ENCODE measurements at places on chromosomes 4 and X. TPM values are rescaled to one million over a fixed set of nuclear protein-coding genes. Genes with fewer than 3 reads are reported as not detected.
A peak's percentile ranks its signal among the peaks of the same experiment; 100 is the strongest.

- H3K4me3 ChIP-seq: no peak overlapping the region
- no peak overlapping the region for H3K27ac ChIP-seq
- no peaks in the 10 kb centered on the region for H3K4me1 ChIP-seq
- H3K27me3 ChIP-seq: no peaks in the 10 kb centered on the region
These were observed 114.9 kb upstream of the GPRIN3 start for GRCh38 chr4:89422441-89422990.

DNA sequence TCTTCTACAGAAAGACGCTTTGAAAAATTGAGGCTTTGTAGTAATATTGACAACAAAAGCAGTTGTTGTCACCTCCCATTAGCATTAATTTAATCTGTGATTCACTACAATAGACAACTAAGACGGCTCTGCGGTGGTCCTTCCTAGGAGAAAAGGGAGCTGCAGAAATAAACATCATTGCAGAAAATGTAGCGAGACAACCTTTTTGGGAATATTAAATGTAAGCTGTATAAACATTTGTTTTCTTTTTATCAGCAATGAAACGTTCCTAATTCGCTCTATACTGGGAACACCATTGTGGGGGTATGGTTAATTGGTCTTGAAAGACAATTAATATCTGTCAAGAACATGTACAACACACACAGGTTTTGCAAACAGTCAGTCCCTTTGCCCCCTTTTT is 583.3 kb upstream of the TENM3 start:
- H3K4me3 ChIP-seq: no peak overlapping the region
- no peaks in the 10 kb centered on the region for H3K27me3 ChIP-seq
- H3K36me3 ChIP-seq: no peaks in the 10 kb centered on the region
- H3K27ac ChIP-seq: peak overlapping the region; percentile 39

DNA sequence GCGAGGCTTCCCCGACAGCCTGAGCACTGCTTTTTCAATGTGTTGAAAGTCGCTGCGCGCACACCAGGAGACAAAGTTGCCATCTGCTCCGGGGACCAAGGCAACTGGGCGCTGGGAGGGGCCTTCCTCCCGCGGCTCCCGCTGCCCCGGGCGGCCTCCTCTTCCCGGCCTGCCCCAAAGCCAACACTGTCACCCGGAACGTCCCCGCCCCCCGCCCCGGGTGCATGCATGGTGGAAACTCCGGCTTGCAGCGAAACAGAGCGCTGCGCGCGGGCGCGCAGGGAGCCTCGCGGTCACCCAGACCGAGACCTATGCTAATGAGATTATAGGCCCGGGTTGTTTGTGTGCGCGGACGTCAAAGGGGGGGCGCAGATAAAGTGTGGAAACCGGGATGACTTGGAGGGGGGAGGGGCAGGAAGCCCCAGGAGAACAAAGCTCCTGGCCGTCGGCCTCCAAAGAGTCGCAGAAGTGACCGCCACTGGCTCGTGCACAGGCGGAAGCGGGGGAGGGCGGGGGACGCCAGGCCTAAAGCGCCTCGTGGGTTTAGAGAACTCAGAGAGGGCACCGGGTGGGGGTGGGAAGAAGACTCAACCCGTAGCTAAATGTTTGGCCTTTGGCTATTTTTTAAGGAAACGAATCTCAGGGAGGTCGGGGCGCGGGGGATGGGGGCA is 88.8 kb downstream of the BCOR start:
- no peaks in the 10 kb centered on the region for H3K36me3 ChIP-seq
- no peak overlapping the region for H3K27ac ChIP-seq
- no peak overlapping the region for H3K4me3 ChIP-seq
- peaks cover 10% of the 10 kb centered on the region for H3K4me1 ChIP-seq
- DNase-seq: no peak

- H3K4me3 ChIP-seq: no peak overlapping the region
- no peaks in the 10 kb centered on the region for H3K4me1 ChIP-seq
- H3K36me3 ChIP-seq: no peaks in the 10 kb centered on the region
- DNase-seq: no peak
These were observed 140.7 kb downstream of the WDFY3 start for GRCh38 chr4:84825701-84826341.

- no peaks in the 10 kb centered on the region for H3K27me3 ChIP-seq
- no peak overlapping the region for H3K4me3 ChIP-seq
- H3K4me1 ChIP-seq: peaks cover 16% of the 10 kb centered on the region
These were observed 21.6 kb upstream of the VEGFD start for GRCh38 chrX:15405846-15406245.

DNA sequence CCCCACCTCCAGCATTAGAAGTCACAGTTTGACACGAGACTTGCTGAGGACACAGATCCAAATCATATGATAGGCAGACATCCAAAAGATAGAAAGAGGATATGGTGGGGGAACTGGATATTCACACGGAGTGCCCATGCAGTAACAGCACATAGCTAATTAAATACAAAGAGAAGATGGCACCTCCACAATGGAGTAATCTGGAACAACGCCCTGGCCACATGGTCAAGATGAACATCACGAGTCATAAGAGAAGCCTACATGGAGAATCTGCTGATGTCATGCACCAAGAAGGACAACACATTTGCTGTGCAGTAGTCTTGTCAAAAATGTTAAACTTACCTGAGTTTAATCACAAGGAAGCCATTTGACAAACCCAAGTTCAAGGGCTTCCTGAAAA is 10.1 kb upstream of the LOC101059915 start:
- no peak overlapping the region for H3K4me3 ChIP-seq
- no peaks in the 10 kb centered on the region for H3K4me1 ChIP-seq
- no peak for DNase-seq
- H3K27me3 ChIP-seq: no peaks in the 10 kb centered on the region

GRCh38 chr4:6272863-6273660 is 3.4 kb downstream of the WFS1 start:
- no peaks in the 10 kb centered on the region for H3K27me3 ChIP-seq
- H3K36me3 ChIP-seq: peaks cover 9% of the 10 kb centered on the region
- H3K4me3 ChIP-seq: no peak overlapping the region
- peaks cover 78% of the 10 kb centered on the region for H3K4me1 ChIP-seq

DNA sequence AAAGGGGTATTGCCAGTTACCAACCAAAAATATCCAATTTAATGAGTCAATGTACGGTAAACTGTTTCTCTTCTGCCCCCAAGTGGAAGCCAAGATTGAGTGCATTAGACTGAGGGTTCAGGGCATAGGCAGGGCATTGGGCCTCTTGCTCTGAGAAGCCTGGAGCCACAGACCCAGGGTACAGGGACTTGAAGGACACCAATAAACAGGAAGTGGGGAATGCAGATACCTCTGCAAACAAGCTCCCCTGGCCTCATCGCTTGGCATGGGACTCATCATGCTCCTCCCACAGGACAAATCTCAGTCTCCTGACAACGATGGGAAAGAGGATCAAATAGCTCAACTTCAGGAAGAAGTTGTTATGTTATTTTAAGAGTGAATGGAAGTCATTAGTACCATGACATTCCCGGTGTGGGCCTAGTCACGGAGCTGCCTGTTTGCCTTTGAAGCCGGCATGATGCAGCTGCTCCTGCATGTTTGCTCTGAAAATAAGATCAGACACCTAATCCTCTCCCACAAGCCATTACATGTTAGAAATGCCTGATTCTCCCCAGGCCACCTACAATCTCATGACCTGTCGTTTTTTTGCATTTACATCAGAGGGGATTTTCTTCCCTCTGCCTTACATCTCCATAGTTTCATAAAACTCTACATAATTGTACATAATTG is 224.2 kb downstream of the RCHY1 start:
- DNase-seq: no peak
- H3K4me1 ChIP-seq: no peaks in the 10 kb centered on the region
- H3K27me3 ChIP-seq: no peaks in the 10 kb centered on the region
- H3K36me3 ChIP-seq: no peaks in the 10 kb centered on the region

- no peak overlapping the region for H3K4me3 ChIP-seq
- peak overlapping the region; percentile 81 for H3K27ac ChIP-seq
- H3K27me3 ChIP-seq: no peaks in the 10 kb centered on the region
- H3K36me3 ChIP-seq: no peaks in the 10 kb centered on the region
- DNase-seq: peak; percentile 21
- H3K4me1 ChIP-seq: no peaks in the 10 kb centered on the region
These were observed 5.4 kb upstream of the SH3BP2 start for GRCh38 chr4:2787230-2788100.

- peaks cover 90% of the 10 kb centered on the region for H3K36me3 ChIP-seq
- H3K27me3 ChIP-seq: no peaks in the 10 kb centered on the region
- H3K4me1 ChIP-seq: peaks cover 22% of the 10 kb centered on the region
- H3K4me3 ChIP-seq: no peak overlapping the region
- no peak overlapping the region for H3K27ac ChIP-seq
- DNase-seq: no peak
These were observed 22.7 kb downstream of the NOP14 start for GRCh38 chr4:2940267-2941137.

- no peak overlapping the region for H3K27ac ChIP-seq
- no peaks in the 10 kb centered on the region for H3K4me1 ChIP-seq
- H3K36me3 ChIP-seq: no peaks in the 10 kb centered on the region
- no peaks in the 10 kb centered on the region for H3K27me3 ChIP-seq
- no peak for DNase-seq
These were observed 186.7 kb downstream of the PALLD start for GRCh38 chr4:168683595-168683994.

GRCh38 chr4:56197387-56197786 is 189.9 kb downstream of the AASDH start:
- H3K4me3 ChIP-seq: no peak overlapping the region
- no peak overlapping the region for H3K27ac ChIP-seq
- no peaks in the 10 kb centered on the region for H3K27me3 ChIP-seq
- no peak for DNase-seq
- no peaks in the 10 kb centered on the region for H3K36me3 ChIP-seq

DNA sequence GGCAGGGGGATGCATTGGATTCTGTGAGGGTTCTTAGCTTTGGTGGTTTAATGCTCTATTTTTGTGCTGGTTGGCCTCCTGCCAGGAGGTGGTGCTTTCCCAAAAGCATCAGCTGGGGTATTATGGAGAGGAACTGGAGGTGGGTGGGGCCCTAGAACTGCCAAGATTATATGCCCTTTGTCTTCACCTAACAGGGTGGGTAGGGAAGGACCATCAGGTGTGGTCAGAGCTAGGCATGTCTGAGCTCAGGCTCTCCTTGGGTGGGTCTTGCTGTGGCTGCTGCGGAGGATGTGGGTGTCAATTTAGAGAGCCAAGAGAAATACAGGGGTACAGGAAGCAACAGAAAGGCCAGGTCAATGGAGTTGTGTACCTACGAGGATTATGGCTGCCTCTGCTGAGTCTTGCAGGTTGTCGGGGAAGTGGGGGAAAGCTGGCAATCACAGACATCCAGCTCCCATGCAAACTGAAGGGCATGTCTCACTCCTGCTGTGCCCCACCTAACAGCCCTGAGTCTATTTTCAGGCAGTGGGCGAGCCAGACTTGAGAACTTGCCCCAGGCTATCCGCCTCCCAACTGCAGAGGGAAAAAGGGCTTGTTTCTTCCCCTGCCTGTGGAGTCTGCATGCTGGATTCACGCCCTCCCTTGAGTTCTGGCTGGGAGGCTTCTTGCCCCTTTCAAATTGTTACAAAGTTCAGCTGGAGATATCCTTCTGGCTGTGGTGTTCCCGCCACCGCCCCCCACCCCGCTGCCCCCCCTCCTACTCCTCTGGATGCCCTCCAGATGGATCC is 212.0 kb downstream of the COMMD8 start:
- no peak for DNase-seq
- no peaks in the 10 kb centered on the region for H3K27me3 ChIP-seq
- H3K4me1 ChIP-seq: no peaks in the 10 kb centered on the region

DNA sequence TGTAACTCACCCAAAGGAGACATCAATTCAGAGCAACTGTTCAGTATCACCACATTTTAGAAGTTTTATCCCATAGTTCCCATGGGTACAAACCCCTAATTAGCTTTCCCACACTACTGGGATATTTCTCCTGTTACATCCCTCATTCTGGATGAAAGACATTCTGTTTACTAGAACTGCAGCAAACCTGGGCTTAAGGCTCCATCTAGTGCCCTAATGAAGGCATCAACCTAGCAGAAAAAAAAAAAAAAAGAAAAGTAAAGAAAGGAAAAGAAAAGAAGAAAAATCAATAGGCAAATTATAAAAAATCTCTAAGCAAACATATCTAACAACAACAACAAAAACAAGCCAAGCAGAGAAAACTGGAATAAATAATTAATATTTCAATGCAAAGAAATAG is 133.7 kb upstream of the CPXCR1 start:
- no peaks in the 10 kb centered on the region for H3K36me3 ChIP-seq
- H3K4me1 ChIP-seq: no peaks in the 10 kb centered on the region
- H3K27ac ChIP-seq: no peak overlapping the region
- no peak for DNase-seq

DNA sequence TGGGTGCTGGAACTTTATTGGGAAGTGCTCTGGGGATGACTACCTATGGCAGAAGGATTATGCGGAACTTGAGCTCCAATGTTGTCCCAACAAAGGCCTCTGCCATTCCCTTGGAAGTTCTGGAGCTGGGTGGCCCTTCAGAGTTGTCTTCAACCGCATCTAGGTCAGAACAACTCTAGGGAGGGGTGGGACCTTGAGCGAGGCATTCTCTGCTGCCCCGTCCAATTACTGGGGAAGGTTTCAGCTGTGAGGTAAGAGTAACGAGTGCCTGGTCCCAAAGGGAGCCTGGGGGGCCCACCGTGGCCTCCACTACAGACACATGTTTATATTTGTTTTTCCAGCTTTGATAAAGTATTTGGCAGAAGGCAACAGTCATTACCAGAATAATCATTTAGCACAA is 79.4 kb downstream of the MAOA start:
- peaks cover 4% of the 10 kb centered on the region for H3K36me3 ChIP-seq
- no peaks in the 10 kb centered on the region for H3K4me1 ChIP-seq

DNA sequence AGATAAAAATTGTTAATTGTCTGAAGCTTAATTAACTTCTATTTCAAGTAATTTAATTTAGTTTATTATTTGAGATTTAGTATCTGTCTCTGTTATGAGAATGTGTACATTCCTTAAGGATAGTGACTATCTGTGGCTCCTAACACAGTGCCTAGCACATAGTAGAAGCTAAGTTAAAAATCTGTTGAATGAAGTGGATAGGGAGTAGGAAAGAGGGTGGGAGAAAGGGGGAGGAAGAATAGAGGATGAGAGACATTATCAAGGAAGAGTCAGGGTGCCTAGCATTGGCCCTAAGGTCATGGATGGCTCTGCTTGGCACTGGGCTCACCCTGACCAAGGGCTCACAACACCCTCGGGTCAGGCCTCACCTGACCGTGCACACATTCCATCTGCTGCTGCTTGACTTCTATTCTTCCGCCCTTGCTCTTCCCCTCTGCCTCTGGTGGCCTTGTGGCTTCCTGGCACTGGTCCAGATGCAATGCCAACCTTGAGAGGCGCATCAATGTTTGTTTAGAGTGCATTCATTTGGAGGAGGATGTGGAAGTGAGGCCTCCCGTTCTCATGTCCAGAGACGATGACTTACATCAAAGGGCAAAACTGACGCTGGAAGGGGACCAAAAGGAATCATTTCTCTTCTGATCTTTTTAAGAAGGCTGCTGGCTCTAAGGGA is 42.3 kb downstream of the TRIM2 start:
- H3K4me1 ChIP-seq: peaks cover 5% of the 10 kb centered on the region
- no peaks in the 10 kb centered on the region for H3K27me3 ChIP-seq
- DNase-seq: no peak
- no peak overlapping the region for H3K4me3 ChIP-seq
- no peaks in the 10 kb centered on the region for H3K36me3 ChIP-seq

- no peaks in the 10 kb centered on the region for H3K27me3 ChIP-seq
- H3K27ac ChIP-seq: no peak overlapping the region
- no peak for DNase-seq
- H3K4me1 ChIP-seq: no peaks in the 10 kb centered on the region
These were observed 21.1 kb downstream of the SCML1 start for GRCh38 chrX:17758382-17758781.

The CACNA1F gene
- total RNA-seq: 1.0 TPM

The SERPINA7 gene
- total RNA-seq: not detected

The CSN1S1 gene
- not detected for total RNA-seq

The CYLC1 gene
- total RNA-seq: not detected

The MUC7 gene
- not detected for total RNA-seq

The NDP gene
- 6.1 TPM for total RNA-seq

The TCEAL1 gene
- 109 TPM for total RNA-seq

The TLL1 gene
- 4.2 TPM for total RNA-seq

The CT45A10 gene
- total RNA-seq: not detected

Data from tibial nerve (tissue), 4 donors.